ENCODE measurements at places on chromosomes 13 and 19.
A peak's percentile ranks its signal among the peaks of the same experiment; 100 is the strongest.

GRCh38 chr19:23420824-23421223 lies 25.6 kb upstream of the ZNF91 start:
- DNase-seq, result no peak

- DNase-seq, result peak; percentile 77
Observed at GRCh38 chr19:18007917-18008673, at the start of gene ARRDC2. TSS of gene ARRDC2 (plus strand) at chr19:18008170. CDS start at chr19:18008311, 141 bp downstream.

DNA sequence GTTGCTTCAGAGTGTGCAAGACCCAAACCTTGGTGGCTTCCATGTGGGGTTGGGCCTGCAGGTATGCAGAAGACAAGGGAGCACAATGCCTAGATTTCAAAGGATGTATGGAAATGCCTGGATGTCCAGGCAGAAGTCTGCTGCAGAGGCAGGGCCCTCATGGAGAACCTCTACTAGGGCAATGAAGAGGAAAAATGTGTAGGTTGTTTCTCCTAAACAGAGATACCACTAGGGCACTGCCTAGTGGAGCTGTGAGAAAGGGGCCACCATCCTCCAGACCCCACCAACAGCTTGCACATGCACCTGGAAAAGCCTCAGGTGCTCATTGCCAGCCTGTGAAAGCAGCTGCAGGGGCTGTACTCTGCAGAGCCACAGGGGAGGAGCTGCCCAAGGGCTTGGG lies 532.6 kb upstream of the GPC6 start:
- DNase-seq, result no peak

- DNase-seq, result no peak
Observed at GRCh38 chr13:72295153-72295552, 428.1 kb upstream of the DACH1 start.

DNA sequence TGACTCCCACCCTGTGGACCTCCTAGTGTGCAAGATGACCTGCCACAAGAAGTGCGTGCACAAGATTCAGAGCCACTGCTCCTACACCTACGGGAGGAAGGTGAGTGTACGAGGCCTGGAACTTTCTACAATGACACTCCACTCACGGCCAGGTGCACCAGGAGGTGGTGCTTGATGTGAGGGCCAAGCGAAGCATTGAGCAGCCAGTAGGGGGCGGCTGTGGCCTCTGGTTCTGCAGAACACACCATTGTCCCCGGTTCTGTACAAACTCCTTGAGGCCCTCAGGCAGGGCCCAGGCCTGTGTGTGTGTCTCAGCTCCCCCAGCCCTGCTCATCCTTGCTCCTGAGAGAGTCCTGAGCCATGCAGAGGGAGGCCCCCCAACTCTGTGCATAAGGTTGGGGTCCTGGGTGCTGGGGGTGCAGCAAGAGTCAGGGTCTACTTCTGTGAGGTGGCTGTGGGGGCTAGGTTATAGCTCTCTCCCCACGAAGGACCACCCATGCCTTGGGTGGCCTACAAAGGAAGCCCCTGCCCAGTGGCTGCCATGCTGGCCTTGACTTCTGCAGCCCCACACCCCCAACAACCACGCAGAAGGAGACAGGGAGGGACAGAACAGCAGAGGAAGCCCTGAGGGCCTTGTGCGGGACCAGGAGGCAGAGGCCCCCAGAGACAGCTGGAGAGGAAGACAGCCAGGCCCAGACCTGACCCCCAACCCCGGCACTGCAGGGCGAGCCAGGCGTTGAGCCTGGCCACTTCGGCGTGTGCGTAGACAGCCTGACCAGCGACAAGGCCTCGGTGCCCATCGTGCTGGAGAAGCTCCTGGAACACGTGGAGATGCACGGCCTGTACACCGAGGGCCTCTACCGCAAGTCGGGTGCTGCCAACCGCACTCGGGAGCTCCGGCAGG lies 9.7 kb upstream of the USE1 start:
- peak; percentile 33 for DNase-seq

- no peak for DNase-seq
Observed at GRCh38 chr13:53920916-53921315, 892.3 kb downstream of the OLFM4 start.

DNA sequence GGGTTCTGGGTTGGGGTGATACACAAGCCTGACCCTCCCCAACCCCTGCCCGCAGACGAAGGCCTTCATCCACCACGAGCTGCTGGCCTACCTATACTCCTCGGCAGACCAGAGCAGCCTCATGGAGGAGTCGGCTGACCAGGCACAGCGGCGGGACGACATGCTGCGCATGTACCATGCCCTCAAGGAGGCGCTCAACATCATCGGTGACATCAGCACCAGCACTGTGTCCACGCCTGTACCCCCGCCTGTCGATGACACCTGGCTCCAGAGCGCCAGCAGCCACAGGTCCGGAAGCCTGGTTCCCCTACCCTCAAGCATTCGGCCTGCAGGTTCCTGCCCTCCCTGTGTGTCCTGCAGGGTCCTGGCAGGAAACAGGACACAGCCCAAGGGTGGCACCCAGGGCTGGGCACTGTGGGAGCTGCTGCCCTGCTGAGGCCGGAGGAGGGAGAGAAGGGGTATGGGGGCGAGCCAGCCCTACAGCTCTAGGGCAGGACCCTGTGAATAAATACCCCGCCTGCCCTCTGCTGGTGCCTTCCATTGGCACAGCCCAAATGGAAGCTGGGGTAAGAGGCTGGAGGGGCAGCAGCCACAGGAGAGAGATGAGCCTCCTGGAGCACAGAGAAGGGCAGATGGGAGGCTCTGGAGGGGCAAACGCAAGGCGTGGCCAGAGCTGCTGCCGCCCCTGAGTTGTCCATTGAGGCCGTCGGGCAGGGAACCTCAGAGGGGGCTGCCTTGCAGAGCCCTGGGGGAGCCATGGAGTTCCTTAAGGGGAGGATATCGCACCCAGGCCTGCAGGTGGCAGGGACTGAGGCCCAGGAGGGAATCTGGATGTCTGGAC lies 6.8 kb downstream of the TMED1 start:
- no peak for DNase-seq

DNA sequence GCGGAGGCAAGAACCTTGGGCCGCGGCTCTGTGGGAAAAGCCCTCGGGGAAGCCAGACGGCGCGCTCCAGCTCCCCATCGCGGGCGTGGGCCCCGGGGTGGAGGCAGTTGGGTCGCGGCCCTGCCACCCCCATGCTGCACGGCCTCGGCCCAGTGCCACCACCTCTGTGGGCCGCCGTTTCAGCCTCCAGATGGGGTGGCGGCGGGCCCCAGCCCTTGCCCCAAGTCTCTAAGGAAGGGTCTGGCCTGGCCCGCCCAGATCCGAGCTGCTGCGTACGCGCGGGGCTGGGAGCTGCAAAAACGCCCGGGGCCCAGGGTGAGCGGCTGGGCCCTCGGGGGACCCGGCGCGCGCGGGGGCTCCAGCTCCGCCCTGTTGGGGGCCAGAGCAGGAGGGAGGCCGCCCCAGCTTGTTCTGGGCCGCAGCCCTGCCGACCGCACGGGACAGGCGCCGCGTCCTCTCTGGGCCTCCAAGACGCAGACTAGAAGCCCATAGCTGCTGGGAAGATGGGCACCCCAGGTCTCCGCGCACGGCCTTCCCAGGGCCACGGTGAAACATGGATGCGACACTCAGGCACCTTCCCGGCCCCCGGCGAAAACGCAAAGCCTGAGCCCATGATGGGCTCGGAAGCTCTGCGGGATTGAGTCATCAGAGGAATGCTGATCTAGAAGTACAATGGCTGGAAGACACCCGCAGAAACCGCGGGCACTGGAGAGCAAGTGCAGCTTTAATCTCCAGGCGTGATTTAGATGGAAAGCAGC lies 110.1 kb downstream of the KCTD15 start:
- no peak for DNase-seq

GRCh38 chr19:18098891-18099622 lies 1.5 kb downstream of the MAST3 start:
- no peak for DNase-seq

DNA sequence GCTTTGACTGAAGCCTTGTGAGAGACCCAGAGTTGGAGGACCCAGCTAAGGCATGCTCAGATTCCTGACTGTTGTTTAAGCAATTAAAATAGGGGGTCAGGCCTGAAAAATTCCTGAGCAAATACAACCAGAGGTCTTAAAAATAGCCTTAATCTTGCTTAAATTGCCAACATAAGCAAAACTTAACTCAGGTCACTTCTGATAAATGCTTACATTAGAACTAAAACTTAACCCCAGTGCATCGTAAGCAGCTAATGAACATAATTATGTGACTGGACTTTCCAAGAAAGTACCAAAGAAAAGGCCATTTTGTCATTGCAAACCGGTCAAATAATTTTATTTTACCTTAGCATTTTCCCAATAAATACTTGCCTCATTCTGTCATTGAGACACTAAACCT lies 294.5 kb downstream of the ENOX1 start:
- DNase-seq, result no peak

DNA sequence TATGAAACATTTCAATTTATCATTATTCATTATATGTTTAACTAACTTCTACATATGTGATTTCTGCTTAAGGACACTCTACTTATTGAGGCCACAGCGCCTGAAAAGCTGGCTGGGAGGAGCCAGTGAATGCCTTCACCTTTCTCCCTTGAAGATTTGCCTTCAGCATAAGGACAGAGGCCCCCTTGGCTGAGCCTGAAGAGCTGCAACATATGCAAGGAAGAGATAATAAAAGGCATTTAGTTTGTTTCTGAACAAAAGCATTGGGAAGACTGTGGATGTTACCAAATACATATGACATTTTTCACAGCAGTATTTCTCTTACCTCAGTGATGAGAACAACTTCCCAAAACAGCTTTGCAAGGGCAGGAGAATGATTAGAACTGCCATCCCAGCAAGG lies 92.1 kb downstream of the ABCC4 start:
- DNase-seq, result no peak

DNA sequence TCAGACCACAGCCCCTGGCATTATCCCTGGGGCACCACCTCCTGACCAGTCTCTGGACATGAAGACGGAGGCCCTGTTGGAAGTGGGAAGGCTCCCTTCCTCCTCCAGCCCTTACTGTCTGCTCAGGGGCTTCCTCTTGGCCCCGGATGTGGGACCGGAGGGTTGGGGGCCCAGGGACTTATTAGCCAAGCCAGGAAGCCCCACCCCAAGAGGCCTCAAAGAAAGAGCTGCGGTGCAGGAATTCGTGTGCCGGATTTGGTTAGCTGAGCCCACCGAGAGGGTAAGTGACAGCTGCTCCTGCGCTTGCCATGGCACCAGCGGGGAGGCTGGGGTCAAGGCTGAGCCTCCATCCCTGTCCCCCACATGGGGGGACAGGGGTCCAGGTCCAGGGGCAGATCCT lies at the start of gene RETN:
TSS of gene RETN (plus strand) at position 208 of the 400 bp plus-strand sequence. CDS start 278 bp downstream, outside the sequence.
- DNase-seq, result no peak

DNA sequence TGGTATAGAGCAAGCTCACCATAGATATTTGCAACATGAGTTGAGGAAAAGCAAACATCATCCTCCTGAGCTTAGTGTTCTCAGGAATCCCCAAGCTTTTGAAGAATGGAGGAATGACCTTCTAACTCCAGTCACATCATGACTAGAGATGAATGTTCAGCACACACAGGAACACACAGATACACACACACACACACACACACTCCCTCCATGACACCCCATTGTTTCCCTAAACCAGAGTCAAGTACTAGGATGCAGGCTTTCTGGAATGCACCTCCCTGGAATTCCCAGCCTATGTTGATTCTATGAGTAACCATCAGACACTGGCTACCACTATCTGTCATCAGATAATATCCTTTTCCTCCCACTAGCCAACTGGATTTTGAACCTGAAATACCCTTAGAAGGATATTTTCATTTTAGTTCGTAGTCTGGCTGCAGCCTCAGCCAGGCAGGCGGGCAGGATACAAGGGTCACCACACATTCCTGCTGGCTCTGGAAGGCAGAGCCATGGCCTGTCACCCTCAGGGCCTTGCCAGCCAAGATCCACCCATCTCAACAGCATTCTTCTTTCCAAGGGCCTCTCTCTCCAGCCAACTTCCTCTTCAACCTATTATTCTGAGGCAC lies 162.4 kb downstream of the FOXO1 start:
- DNase-seq, result no peak

- DNase-seq, result no peak
Observed at GRCh38 chr13:114261328-114261965, 20.0 kb upstream of the UPF3A start.

- DNase-seq, result no peak
Observed at GRCh38 chr13:25466880-25467279, 95.1 kb downstream of the ATP8A2 start.

Measured in stimulated activated CD4-positive, alpha-beta T cell treated with anti-CD3 and anti-CD28 coated beads, Interleukin-12 subunit alpha, Interleukin-12 subunit beta, amount 100 ng/mL, for 24 hours (primary cell).